ENCODE measurements at places on chromosomes 6 and 20.

GRCh38 chr6:45923831-45924391 lies 91.7 kb downstream of the CLIC5 start:
- DNase-seq, result no peak

GRCh38 chr20:3248167-3248992 lies 9.4 kb upstream of the SLC4A11 start:
- no peak for DNase-seq

DNA sequence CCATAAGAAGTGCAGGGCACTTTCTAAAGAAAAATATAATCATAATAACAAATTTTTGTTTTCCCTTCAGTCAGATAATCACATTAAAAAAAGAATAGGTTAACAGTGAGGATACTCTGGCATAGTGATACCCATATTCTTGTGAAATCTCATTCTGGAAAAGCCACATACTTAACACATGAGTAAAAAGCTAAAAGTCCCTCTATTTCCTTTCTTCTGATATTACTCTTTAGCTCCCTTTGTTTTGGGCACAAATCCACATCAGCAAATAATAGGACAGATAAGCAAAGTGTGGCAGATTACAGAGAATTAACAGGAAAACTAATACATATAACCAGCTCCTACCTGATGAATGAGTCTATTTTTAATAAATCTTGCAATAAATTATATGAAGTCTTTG lies 15.8 kb downstream of the SHPRH start:
- no peak for DNase-seq

- no peak for DNase-seq
Observed at GRCh38 chr20:37407573-37408002, 61.6 kb downstream of the SRC start.

- no peak for DNase-seq
Observed at GRCh38 chr6:108222064-108222463, 38.8 kb downstream of the SNX3 start.

DNA sequence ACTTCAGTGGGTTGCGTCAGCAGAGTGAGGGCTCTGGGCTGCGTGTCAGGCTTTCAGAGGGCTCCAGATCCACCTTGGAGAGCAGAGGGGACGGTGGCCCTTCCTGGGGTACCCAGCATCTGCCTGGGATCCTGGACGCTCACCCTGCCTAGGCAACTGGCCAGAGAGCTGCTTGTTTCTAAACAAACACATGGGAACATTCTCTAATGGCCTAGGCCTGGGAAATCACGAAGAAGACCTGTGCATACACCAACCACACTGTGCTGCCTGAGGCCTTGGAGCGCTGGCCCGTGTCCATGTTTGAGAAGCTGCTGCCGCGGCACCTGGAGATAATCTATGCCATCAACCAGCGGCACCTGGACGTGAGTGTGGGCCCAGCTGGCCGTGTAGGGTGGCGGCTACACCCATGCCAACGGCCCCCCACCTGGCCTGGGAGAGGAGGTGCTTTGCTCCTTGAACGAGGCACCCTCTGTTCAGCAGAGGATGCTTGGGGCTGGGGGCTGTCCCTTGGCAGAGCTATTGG lies 32.2 kb downstream of the PYGB start:
- DNase-seq, result no peak

DNA sequence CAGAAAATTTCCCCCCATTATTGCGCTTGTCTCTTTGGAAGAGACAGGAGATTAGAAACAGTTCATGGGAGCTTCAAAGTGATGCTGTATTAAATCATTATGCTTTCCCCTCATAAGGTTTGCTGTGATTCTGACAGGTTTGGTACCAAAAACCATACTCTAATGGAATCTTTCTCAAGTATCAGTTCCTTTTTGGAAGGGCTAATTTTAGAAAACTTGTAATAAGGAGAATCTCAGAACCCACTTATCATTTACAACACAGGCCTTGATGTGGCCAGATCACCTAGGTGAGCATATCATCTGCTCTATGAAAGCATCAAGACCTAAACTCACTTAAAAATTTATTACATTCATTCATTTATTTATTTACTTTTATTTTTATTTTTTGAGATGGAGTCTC lies 51.2 kb downstream of the TP53INP2 start:
- no peak for DNase-seq

- DNase-seq, result no peak
Observed at GRCh38 chr20:25313593-25313992, 65.7 kb downstream of the PYGB start.

DNA sequence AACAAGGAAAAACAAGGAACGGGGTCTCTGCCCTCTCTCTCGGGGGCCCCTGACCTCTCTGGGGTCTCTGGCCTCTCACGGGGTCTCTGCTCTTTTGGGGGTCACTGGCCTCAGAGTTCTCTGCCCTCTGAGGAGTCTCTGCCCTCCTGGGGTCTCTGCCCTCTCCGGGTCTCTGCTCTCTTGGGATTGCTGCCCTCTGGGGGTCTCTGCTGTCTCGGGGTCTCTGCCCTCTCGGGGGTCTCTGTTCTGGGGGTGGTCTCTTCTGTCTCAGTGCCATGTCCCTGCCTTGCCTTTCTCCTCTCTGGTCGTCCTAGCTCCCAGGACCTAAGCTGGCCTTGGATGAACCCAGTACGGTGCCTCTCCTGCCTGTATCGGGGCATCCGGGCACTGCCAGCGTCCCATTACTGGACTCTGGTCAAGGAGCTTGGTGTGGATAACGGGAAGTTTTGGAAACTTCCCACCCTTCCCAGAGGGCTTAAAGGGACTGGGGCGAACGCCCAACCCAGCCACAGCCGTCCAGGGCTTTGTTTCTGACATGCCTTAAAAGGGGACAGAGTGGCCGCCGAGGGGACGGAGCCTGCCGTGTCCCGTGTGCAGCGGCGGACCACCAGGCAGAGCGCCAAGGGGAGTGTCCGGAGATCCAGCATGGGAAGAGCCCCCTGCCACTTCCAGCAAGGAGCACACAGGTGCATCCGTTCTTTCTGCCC lies 24.7 kb upstream of the MRGBP start:
- DNase-seq, result no peak

DNA sequence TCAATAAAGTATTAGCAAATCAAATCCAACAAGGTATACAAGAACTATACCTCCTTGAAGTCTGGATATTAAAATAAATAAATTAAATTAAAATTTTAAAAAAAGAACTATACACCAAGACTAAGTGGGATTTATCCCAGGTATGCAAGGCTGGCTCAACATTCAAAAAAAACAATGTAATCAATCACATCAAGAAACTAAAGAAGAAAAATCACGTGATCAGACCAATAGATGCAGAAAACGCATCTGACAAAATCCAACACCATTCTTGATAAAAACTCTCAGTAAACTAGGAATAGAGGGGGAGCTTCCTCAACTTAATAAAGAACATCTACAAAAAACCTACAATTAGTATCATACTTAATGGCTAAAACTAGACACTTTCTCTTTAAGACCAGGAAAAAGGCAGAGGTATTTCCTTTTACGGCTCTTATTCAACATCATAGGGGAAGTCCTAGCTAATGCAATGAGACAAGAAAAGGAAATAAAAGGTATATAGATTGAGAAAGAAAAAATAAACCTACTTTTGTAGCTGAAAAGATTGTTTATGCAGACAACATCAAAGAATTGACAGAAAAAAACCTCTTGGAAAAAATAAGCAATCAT lies 35.0 kb downstream of the RANBP9 start:
- no peak for DNase-seq

DNA sequence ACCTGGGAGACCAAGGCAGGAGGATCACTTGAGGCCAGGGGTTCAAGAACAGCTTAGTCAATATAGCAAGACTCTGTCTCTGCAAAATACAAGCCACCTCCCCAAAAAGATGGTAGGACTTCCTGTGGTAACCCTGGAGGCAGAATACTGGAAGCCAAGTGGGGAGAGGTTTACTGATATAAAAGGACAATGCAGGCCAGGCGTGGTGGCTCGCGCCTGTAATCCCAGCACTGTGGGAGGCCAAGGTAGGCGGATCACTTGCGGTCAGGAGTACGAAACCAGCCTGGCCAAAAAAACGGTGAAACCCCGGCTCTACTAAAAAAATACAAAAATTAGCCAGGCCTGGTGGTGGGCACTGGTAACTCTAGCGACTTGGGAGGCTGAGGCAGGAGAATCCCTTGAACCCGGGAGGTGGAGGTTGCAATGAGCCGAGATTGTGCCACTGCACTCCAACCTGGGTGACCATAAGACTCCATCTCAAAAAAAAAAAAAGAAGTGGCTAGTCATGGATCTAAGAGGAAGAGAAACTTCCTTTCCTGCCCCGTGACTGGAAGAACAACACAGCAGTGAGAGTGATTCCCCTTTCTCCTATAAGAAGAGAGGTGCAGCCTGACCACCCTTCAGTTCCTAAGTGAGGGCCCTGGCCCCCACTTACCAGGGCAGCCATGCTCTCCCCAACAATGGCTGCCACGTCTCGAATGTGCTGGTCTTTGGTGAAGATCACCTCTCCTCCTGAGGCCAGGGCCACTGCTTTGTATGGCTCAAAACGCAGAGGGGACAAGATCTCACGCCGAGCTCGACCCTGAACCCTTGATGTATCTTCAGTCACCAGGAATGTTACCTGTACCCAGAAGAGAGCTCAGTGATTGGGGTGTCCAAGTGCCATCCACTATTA lies 6.2 kb downstream of the SAPCD1 start:
- no peak for DNase-seq

DNA sequence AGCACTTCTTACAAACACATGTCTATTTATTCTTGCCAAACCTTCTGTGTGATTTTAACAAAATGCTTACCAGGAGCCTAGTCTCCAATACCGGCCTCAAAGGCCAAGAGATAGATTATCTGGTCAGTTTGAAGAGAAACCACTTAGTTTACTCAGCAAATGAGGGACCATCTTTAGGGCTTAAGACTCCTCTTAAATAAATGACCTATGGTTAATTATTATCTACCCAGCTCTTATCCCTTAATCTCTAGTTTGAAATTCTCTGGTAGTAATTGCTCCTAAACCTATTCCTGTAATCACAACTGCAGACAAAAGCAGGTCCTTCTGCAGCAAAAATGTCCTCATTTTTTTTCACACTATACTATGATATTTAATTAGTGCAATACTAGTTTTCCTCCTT lies 301.8 kb downstream of the KIF16B start:
- DNase-seq, result no peak

GRCh38 chr6:129672881-129673631 lies 36.9 kb downstream of the ARHGAP18 start:
- DNase-seq, result no peak

GRCh38 chr6:22800451-22800850 lies 231.1 kb downstream of the HDGFL1 start:
- DNase-seq, result no peak

- no peak for DNase-seq
Observed at GRCh38 chr6:88481519-88481918, 315.4 kb upstream of the CNR1 start.

DNA sequence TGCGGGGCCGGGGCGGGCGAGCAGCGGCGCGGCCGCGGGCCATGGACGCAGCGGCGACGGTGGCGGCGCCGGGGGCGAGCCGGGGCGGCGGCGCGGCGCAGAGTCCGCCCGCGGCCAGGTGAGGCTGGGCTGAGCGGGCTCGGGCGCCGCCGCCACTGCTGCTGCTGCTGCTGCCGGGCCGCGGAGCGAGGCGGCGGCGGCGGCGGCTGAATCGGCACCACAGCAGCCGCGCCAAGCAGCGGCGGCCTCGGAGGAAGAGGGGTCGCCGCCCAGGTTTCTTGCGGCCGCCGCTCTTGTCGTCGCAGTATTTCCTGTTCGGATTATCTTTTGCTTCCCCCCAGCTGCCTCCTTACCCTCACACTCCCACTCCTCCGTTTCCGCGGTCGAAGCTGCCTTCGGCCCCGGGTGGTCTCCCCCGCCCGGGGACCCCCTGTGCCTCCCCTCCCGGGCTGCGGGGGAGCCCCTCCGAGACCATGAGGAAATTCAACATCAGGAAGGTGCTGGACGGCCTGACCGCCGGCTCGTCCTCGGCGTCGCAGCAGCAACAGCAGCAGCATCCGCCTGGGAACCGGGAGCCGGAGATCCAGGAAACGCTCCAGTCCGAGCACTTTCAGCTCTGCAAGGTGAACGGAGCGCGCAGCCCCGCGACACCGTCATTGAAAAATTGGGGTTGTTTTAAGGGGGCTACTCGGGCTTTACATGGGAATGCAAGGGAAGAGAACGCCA lies at the start of gene STXBP5:
Gene STXBP5 (plus strand): TSS at position 358 of the 726 bp plus-strand sequence. CDS start 116 bp downstream, at position 474.
- DNase-seq, result no peak

DNA sequence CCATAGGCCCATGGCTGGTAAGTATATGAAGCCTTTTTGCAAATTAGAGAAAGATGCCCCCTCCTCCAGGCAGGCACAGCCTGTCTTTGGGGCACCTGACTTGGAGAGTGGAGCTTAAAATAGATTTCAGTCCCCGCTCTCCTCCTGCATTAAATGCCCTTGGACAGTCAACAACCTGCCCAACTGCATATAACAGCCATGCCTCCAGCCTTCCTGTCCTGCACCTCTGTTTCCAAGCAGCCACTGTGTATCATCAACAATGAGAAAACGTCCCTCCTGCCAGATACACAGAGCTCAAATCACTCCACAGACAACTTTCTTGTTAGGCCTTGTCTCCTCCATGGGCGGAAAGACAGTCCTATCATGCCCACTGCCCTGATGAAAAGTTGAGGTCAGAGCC lies 3.4 kb downstream of the CDH22 start:
- no peak for DNase-seq

DNA sequence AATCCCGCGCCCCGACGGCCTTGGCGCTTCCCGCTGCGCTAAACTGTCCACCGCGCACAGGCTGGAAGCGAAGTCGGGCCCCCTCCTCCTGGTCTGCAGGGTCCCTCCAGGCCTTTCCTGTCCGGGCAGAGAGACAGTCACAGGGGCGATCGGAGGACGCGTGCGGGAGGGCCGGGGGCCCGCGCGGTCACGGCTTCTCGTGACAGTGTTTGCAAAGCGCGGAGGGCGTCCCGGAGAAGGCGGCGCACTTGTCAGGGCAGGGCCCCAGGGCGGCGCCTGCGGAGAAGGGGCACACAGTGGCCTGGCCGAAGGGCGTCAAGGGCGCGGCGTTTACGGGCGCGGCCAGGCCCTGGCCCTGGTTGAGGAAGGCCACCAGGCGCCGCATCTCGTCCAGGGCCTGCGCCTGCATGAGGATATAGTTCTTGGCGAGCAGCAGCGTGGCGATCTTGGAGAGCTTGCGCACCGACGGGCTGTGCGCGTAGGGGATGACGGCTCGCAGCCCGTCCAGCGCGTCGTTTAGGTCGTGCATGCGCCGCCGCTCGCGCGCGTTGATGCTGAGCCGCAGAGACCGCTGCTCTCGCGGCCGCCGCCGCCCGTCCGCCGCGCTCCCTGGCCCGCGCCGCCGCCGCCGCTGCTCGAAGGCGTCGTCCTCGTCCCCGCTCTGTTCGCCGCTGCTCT lies 763 bp downstream of the BHLHE23 start:
- no peak for DNase-seq

Measured in activated CD4-positive, CD25-positive, alpha-beta regulatory T cell treated with anti-CD3 and anti-CD28 coated beads, Interleukin-2, amount 50 U/mL, for 16 hours (primary cell).